ENCODE measurements at places on chromosomes 2 and 18.

DNA sequence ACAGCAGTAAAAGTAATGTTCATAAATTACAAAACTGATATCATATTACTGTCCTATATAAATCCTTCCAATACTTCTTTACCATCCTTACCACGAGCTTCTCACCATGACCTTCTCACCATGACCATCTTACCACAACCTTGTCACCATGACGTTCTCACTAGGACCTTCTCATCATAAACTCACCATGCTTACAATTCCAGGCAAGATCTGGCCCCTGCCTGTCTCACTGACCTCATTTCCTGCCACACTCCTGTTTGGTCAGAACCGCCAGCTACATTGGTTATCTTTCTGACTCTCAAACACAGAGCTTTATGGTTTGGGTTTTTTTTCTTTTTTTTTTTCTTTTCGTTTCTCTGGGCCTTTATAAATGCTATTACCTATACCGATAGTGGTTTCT lies 827.6 kb downstream of the RNF144A start:
- no peak for DNase-seq

DNA sequence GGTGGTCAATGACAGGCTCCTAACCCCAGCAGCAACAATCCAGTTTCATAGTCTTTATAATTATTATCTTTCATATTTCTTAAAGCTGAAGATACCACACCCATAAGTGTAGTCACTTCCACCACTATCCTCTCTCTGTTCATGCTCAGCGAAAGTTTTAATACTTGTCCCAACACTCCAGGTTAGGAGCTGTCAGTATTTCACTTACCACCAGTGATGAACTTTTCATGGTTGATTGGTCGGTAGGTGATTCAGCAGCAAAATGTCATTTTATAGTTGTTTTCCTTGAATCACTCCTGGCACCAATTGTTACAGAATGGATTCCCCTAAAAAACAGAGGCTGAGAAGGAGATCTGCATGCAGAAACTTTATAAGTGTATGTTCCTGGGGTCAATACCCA lies 324.9 kb downstream of the CCDC85A start:
- DNase-seq, result no peak

GRCh38 chr2:78418021-78418420 lies 607.5 kb upstream of the REG3G start:
- DNase-seq, result no peak

DNA sequence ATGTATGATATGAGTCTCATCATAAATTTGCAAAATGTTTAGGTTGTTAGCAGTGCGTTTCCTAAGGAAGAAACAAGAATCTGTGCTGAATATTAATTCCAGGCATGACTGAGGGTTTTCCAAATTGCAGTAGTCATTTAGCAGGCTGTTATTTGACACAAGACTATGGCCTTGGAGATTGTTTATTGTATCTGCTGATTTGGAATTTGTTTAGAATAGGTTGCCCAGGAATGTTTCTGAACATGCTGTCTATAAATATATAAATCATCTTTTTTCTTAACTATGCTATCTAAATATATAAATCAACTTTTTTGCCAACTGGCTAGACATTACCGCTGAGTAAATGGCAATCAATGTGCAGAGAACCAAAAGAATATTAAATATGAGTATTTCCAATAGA lies 90.9 kb downstream of the DOK6 start:
- no peak for DNase-seq

- DNase-seq, result no peak
Measured at GRCh38 chr2:100959225-100959880, 42.7 kb upstream of the RPL31 start.

DNA sequence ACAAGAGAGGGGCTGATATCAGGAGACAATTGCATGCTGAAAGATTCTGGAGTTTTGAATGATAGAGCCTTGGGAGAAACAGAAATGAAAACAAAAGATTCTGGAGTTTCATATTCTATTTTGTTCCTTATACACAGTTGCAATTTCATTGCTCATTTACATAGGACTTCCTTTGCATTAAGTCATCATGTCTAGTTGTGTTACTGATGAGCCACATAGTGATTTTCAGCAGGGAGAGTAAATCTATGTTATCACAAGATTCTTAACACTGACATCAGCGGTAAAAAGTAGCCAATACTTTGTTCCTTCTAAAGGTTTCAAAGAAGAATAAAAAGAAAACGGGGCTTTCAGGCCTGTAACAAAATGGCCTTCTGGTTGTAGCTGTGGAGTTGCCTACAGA lies 7.1 kb downstream of the ADAM17 start:
- no peak for DNase-seq

DNA sequence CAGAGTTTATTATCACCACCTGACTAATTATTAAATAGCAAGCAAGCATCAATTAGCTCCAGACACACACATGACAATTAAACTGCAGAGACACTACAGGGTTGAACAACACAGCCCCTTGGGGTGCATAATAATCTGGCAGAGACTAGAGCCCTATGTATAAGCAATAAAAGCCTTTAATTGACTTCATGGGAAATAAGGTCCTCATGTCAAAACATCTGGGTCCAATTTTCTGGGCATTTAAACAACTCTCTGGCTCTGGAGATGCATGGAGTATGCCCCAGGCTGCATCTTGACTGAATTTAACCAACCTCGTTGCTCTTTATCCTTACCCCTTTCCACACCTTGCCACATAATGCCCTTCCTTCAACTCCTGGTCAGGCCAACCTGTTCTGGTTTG lies 270.7 kb upstream of the THUMPD2 start:
- DNase-seq, result no peak

- no peak for DNase-seq
Measured at GRCh38 chr2:111246620-111247061, 125.9 kb downstream of the BCL2L11 start.

- DNase-seq, result no peak
Measured at GRCh38 chr18:36382854-36383253, 85.3 kb downstream of the FHOD3 start.

DNA sequence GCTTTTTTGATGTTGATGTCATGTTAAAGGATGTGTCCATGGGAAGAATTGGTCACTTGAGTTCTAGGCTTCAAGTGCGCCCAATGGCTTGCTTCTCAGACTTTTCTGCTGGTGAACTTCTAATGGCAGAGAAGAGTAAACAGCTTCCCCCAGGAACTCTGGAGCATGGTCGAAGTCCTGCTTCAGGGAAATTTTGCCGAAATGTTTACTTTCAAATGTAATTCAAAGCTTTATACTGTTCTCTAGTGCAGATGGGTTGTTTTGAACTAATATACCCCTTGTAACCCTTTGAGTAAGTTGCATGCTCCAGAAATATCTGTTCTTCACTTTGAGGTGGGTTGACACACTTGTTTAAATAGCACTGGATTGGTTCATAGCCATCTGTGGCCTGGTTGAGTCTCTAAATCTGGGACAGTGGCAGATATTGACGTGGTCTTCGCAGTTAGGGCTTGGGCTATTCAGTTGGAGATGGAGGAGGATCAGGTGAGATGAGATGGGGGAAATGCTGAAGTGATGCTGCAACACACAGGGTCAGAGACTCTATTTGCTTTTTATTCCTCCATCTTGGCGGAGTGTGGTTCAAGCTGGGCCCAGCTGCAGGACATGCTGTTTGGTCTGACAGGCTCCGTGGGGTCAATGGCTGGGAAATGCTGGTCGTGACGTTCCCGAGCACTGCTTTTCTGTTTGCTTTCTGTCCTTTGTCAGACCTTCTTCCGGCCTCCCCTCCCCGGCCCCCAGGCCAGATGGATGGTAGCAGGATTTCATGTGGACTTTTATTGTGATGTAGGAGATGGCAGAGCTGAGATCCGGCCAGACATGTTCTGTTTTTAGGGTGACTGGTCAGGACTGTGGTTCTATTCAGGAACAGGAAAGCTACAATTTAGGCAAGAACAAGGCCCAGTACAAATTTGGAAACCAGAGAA lies 35.9 kb downstream of the MYO1B start:
- DNase-seq, result no peak

- DNase-seq, result no peak
Measured at GRCh38 chr2:45274250-45274926, 265.1 kb upstream of the SIX2 start.

- DNase-seq, result peak; percentile 38
Measured at GRCh38 chr2:74507926-74508520, 528 bp upstream of the PCGF1 start.

- no peak for DNase-seq
Measured at GRCh38 chr2:77797088-77797487, 274.9 kb upstream of the LRRTM4 start.

GRCh38 chr2:45700407-45701013 lies 49.0 kb downstream of the PRKCE start:
- DNase-seq, result no peak

GRCh38 chr2:191421950-191422349 lies 176.7 kb downstream of the MYO1B start:
- no peak for DNase-seq

- DNase-seq, result no peak
Measured at GRCh38 chr2:135021618-135022017, 25.6 kb downstream of the MAP3K19 start.

All from hematopoietic multipotent progenitor cell treated with erythropoietin and hydrocortisone succinate and interleukin-3 and kit ligand, for 8 days (in vitro differentiated cells).